ENCODE measurements at places on chromosomes 7 and 10.

- H3K36me3 ChIP-seq = no peaks in the 10 kb centered on the region
- no peak overlapping the region for H3K27ac ChIP-seq
- H3K27me3 ChIP-seq = no peaks in the 10 kb centered on the region
- H3K4me3 ChIP-seq = no peak overlapping the region
- no peaks in the 10 kb centered on the region for H3K4me1 ChIP-seq
Observed at GRCh38 chr10:86100581-86101061, 266.0 kb downstream of the GRID1 start.

DNA sequence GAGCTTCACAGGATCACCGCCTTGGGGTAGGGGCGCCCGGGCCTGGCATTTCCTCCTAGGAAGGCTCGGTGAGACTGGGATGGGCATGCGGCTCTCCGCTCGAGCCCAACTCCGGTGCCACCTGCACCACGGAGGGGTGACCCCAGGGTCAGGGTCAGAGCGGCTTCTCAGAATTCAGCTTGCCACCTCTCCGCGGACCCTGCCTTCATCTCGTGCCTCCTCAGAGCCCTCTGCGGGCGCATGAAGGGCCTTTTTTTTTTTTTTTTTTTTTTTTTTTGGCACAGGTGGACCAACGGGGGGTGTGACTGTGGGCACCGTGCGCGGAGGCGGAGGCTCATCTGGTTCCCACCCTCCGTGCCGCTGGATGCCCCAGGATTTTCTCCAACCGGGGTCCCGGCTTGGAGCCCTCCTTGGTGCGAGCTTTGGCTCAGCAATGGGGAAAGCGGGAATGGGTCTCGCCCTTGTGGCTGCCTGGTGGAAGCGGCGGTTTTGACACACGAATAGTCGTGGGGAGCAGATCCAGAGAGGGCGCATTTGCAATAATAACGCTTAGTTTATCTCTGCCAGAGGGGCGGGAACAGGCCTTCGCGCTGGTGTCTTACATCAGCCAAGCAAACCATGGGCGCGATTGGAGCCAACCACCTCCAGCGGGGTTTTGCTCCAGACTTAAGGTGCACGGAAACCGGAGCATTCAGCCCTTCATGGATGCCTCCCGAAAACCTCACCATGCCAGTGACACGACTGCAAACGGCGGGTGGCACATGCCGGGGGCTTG is 5.0 kb upstream of the TNRC18 start:
- H3K36me3 ChIP-seq = peaks cover 7% of the 10 kb centered on the region
- no peaks in the 10 kb centered on the region for H3K4me1 ChIP-seq
- DNase-seq = no peak
- no peak overlapping the region for H3K27ac ChIP-seq

- no peak overlapping the region for H3K4me3 ChIP-seq
- no peaks in the 10 kb centered on the region for H3K4me1 ChIP-seq
- DNase-seq = no peak
- H3K27ac ChIP-seq = no peak overlapping the region
- no peaks in the 10 kb centered on the region for H3K27me3 ChIP-seq
Observed at GRCh38 chr7:155232911-155233310, 64.8 kb upstream of the INSIG1 start.

DNA sequence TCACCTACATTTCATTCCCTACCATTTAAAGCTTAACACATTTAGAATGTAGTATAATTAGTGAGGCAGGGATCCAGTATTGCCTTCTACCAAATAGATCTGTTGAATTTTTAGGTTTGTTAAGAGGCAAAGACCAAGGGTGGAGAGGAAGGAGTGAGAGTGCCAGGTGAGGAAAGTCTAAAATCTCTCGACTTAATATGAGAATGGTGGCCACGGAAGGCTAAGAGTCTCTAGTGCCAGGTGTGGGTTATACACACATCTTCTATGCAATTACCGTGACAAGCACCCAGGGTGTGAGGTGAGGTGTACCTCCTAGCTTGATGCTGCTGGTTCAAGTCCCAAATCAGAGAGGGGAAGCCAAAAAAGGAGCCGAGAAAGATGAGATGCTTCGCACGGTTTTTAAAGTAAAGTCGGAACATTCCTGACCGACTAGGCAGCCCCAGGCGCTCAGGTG is 439 bp downstream of the IQUB start:
- H3K36me3 ChIP-seq = no peaks in the 10 kb centered on the region
- H3K27ac ChIP-seq = no peak overlapping the region
- DNase-seq = no peak
- no peaks in the 10 kb centered on the region for H3K27me3 ChIP-seq
- H3K4me3 ChIP-seq = peak overlapping the region; percentile 92

DNA sequence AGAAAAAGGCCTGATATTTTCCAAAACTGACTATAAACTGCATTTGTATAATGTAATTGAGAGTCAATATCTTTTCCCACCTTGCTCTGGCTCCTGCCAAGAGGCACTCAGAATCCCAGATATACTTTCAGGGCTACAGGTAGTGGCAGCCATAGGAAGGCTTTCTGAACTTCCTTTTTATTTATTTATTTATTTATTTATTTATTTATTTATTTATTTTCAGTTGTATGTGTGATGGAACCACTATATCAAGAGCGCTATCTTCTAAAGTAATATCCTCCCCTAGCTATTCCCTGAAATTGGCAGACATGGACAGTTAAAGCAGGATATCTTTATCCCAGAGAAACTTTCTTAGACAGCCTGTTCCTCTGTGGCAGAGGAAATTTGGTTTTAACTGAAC is 86.7 kb downstream of the SEMA3E start:
- no peak overlapping the region for H3K4me3 ChIP-seq
- DNase-seq = no peak
- no peaks in the 10 kb centered on the region for H3K4me1 ChIP-seq
- H3K36me3 ChIP-seq = peaks cover 6% of the 10 kb centered on the region

GRCh38 chr7:30166841-30167235 is 32.1 kb downstream of the MTURN start:
- no peak overlapping the region for H3K27ac ChIP-seq
- no peaks in the 10 kb centered on the region for H3K36me3 ChIP-seq
- no peaks in the 10 kb centered on the region for H3K27me3 ChIP-seq
- H3K4me1 ChIP-seq = peaks cover 9% of the 10 kb centered on the region
- no peak overlapping the region for H3K4me3 ChIP-seq

DNA sequence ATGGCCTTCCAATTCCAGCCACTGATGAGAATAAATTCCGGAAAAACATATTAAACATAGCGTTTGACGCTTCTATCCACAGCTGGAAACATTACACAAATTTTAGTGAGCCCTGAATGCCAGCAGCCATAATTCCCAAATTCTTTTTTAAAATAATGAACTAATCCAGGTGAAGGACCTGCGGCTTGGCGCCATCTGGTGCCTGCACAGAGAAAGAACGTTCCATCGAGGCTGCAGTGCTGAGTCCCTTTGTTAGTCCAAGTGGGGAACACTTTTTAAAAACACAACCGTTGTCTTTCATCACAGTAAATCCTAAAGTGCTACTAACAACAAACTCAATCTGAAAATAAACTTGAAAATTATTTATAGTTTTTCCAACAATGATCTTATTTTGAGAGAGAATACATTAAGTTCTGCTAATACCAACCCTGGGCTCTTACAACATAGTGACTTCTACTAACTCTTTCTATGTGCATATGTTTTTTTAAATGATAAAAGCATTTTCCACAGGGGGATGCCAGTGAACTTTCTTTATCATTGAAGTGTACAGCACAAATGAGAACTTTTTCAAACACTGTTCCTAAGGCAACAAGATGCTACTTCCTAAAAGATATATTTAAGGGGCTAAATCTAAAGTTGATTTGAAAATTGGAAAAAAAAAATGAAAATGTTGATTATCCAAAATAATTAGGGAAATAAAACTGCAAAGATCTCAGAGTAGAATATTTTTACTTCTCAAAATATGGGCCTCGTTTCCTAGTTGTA is 166.9 kb upstream of the RNF32 start:
- H3K4me3 ChIP-seq = no peak overlapping the region
- no peaks in the 10 kb centered on the region for H3K27me3 ChIP-seq
- no peak overlapping the region for H3K27ac ChIP-seq
- no peaks in the 10 kb centered on the region for H3K36me3 ChIP-seq
- H3K4me1 ChIP-seq = no peaks in the 10 kb centered on the region

DNA sequence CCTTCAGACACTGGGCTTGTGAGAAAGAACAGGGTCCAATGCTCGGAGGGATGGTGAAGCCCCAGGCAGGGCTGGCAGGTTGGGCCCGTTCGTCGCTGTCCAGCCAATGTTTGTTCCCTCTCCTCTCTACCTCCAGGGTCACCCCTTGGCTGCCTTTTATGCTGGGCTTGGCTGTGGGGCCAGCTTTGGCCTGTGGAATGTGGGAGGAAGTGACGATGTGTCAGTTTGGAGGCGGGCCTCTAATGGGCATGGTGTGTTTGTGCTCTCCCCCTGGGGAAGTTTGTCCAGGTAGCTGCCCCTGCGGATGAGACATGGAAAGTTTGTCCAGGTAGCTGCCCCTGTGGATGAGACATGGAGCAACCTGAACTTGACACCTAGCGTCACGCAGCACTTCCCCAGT is 236.7 kb downstream of the GLRX3 start:
- H3K4me3 ChIP-seq = no peak overlapping the region
- no peak overlapping the region for H3K27ac ChIP-seq
- no peaks in the 10 kb centered on the region for H3K4me1 ChIP-seq
- no peak for DNase-seq
- no peaks in the 10 kb centered on the region for H3K27me3 ChIP-seq

- H3K4me3 ChIP-seq = no peak overlapping the region
- H3K27me3 ChIP-seq = no peaks in the 10 kb centered on the region
- peaks cover 20% of the 10 kb centered on the region for H3K36me3 ChIP-seq
- no peaks in the 10 kb centered on the region for H3K4me1 ChIP-seq
Observed at GRCh38 chr10:99661377-99661763, 2.1 kb downstream of the ENTPD7 start.
